GM10248 (cell line): ENCODE measurements at places on chromosomes 7 and 10.

GRCh38 chr10:13705526-13706174 is 118.9 kb downstream of the PRPF18 start:
- no peak for DNase-seq

DNA sequence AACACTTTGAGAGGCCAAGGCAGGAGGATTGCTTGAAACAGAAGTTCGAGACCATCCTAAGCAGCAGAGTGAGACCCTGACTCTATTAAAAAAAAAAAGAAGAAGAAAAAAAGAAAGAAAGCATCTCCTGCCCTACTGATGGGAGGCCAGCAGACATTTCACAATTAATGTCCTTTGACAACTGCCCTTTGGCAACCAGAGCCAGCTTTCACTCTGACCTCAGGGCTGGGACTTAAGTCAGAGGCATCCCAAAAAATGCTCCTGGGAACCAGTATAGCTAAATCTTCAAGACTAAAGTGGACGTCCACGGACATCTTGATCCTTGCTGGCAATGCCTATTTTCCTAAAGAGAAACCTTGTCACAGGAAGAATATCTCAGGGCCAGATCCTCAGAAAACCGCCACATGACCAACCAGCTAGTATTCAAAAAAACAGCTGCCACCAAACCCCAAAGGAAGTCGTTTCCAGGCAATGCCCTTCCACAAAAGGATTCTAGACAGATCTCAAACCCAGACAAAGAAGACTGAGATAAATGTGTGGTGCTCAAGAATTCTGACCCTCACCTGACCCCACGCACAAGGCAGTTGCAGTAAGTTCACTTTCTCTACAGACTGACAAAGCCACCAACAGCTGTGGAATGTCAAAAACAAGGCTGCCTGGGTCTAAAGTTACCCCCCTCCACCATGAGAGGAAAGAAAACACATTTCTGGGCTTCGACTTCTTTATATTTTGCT is 18.4 kb downstream of the GFRA1 start:
- no peak for DNase-seq

DNA sequence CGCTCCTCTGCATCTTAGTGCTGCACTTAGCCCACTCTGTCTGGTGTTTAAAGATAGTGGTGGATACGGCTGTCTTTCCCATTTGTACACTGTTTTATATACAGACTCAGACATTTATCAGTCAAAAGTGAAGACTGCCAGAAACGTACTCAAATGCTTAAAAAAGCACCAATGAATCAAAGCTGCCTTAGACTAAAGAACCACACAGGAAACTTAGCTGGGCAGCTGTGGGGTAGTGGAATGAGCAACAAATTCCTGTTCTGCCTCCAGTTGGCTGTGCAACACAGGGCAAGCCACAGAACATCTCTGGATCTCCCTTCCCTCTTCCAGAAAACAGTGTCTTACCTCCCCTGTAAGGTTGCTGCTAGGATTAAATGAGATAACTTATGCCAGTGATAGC is 76.0 kb downstream of the ATXN7L1 start:
- DNase-seq = no peak

DNA sequence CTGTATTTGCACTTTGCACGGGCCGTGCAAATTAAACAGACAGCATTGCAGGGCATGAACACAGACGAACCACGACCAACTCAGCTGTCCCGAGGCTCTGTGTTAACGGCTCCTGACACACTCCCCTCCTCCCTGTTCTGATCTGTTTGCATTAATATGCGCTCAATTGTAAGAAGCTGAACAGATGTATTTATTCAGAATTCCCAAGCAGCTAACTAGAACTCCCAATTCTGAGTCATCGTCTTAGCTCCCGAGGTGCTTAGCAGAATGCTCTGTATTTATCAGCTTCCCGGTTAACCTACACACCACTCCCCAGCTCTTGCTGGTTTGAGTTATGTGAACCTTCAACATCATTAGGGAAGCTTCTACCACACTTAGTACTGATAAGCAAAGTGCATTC is 286.4 kb downstream of the PTPRN2 start:
- no peak for DNase-seq

DNA sequence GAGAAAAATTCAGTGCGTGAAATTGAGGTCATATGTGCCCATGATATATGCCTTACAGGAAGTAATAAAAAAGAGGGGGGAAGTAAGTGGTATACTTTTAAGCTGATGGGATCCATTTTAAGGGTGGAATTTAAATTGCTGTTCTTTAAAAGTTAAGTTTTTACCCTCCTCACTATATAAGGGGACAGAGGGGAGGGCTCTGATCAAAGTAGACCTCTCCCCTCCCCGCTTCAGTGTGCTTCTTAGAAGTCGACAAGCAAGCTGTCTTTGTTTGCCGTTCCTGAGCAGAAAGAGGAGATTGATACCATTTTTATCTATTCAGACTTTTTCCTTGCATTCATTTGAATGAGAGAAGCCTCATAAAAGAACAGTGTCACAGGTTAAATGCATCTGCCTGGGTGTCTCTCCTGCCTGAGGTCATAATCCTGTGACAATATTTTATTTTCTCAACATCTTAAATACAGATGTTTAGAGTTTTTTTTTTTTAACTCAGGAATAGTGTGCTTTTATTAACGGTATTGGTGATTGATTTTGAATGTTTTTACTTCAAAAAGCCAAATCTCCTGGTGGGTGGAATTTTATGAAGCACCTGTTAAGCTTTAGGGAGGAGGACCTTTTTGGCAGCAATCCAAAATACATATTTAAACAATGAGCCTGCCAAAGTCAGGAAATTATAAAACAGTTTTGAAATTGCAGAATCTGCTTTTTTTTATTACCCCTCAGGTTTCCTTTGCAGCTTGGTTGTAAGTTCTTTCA is 141.7 kb downstream of the KAT6B start:
- no peak for DNase-seq

- DNase-seq = no peak
Measured at GRCh38 chr10:112202076-112202475, 18.5 kb upstream of the GPAM start.

DNA sequence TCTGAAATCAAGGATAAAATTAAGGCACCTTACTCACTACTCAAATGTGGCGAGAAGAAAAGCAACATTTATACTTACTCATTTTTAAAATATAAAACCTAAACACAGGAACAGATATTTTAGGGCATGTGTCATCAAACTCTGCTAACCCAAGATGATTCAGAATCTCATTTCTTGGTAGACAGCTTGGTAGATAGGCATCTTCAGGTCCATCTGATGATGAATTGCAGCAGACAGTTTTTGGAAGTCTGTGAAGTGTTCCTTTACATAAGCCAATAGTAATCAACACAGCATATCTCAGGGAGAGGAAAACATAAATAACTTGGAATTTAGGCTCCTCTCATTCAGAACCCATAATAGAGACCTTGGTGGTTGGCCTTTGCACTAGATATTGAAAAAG is 3.4 kb downstream of the HIPK2 start:
- DNase-seq = no peak

DNA sequence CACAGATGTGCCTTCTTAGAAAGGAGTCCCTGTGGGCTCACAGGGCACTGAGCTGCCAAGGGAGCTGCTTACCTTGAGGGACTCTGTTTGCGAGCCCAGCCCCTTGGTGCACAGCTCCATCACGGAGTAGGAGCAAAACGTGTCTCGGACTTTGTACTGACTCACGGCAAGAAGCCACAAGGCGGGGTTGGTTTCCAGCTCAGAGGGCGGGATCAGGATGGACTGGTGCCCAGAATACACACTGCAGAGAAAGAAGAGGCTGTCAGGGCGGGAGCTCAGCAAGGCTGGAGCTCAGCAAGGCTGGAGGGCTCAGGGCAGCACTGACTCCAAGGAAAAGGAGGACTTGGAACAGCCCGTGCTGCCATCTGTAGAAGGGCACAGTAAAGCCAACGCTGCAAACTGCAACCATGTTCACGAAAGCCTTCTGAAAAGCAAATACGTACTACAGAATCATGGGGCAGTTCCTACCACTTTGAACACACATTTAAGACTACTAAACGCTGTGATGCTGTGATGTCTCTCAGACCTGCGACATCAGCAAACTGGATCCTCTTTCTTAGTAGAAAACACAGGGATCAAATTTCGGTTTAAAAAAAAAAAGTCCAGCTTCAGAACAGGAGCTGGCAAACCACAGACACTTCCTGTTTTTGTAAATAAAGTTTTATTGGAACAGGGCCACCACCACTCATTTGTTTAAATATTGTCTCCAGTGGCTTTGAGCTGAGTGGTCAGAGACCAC is 194.3 kb downstream of the ZMYND11 start:
- no peak for DNase-seq

- DNase-seq = peak; percentile 76
Measured at GRCh38 chr7:116671681-116672595, at the start of gene MET. Gene MET, plus strand, starts transcription at chr7:116672196. Its CDS starts 26,889 bp downstream, at chr7:116699085.

- DNase-seq = no peak
Measured at GRCh38 chr10:35217455-35217854, 90.8 kb downstream of the CREM start.

- DNase-seq = no peak
Measured at GRCh38 chr10:9965341-9965740, 1052.3 kb upstream of the CELF2 start.

GRCh38 chr10:108544500-108545120 is 1378.7 kb downstream of the XPNPEP1 start:
- DNase-seq = peak; percentile 20
